Fibroblast of villous mesenchyme (primary cell): ENCODE measurements at places on chromosomes 2 and 18. TPM values are rescaled to one million over a fixed set of nuclear protein-coding genes. Genes with fewer than 3 reads are reported as not detected.

TMEM17 gene
- 1.6 and 3.0 TPM in 2 replicates for total RNA-seq

HJURP gene
- 12.2 and 27.2 TPM in 2 replicates for total RNA-seq

- DNase-seq = peak; percentile 18
Observed at GRCh38 chr2:55732854-55733253, 39.2 kb upstream of the PNPT1 start.

SLC20A1 gene
- total RNA-seq = 66.0 and 96.3 TPM in 2 replicates

DNA sequence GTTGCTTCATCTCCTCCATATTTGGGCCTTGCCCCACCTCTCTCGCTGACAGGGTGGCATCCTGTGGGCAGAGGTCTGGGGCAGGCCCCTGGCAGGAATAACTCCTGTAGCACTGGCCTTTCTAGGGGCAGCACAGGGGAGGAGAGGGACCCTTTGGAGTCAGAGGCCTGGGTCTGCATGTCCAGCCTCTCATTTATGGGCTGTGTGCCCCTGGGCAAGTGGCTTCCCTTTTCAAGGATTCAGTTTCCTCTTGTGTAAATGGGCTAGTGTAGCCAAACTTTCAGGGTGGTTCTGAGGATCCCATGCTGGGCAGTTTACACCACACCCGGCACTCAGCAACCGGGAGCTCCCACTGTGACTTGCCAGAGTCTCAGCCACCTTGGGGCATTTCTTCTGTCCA is 23.4 kb downstream of the ADRA2B start:
- DNase-seq = no peak

DNA sequence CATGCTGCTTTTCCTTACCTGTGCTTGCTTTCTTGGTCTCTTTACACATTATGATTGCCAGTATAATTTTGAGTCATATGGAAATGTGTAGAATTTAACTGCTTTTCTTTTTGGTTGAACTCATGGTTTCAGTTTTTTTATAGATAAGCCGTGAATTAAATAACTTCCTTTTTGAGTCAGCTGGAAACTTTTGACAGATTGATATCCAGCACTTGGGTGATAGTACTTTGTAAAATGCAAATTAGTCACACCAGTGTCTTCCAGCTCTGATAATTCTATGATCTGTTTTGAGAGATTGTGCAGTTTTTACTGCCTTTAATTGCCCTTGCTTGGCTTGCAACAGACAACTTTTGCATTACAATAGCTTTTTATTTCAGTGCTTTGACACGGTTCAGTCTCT is 86.4 kb downstream of the NCOA1 start:
- DNase-seq = no peak

GRCh38 chr18:9695605-9696004 is 12.5 kb upstream of the RAB31 start:
- no peak for DNase-seq

PID1 gene
- 12.1 and 16.4 TPM in 2 replicates for total RNA-seq

GRCh38 chr2:241855245-241855887 is 3.3 kb downstream of the PDCD1 start:
- DNase-seq = no peak
